Kidney (tissue), 22 donors: ENCODE measurements at places on chromosomes 11 and 22. TPM values are rescaled to one million over a fixed set of nuclear protein-coding genes. Genes with fewer than 3 reads are reported as not detected.

DNA sequence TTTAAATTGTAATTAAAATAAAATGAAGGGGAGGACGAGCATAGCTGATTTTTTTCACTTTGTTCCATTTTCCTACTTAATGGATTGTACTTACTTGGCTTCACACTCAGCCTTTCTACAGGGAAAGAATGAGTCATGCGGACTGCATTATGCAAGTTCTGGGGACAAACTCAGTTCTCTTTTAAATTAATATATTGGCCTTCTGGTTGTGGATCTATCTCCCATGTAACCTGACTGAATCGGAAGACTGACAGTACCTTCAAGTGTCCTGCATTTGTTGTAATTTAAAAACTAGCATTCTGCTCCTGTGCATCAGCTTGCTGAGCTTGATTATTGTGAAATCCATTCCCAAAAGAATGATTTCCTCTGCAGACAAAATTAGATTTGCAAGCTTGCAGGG, 12.2 kb downstream of the OR8D1 start:
- no peak for DNase-seq
- H3K4me1 ChIP-seq, result no peaks in the 10 kb centered on the region
- no peaks in the 10 kb centered on the region for H3K27me3 ChIP-seq
- H3K27ac ChIP-seq, result no peak overlapping the region
- H3K36me3 ChIP-seq, result no peaks in the 10 kb centered on the region

PPP6R3 gene
- total RNA-seq, result 108 TPM

NXPE4 gene
- 0.63 TPM for total RNA-seq

DNA sequence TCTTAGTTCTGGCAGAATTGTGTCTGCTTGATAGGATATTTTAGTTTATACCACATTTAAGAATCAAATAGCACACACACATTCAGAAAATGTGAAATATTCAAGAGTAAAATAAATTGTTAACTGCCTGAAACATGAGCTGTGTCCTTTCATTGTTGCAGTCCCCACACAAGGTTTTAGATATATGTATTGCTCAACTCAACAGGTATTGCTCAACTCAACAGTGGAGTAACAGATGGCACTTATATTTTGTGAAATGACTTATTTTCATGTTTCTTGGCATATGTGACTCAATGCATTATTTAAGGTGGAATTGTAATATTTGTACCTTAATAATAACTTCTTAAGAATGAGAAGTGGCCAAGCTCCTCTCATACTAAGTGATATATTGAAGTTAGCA, 760.3 kb downstream of the CNTN5 start:
- no peak overlapping the region for H3K4me3 ChIP-seq
- H3K4me1 ChIP-seq, result no peaks in the 10 kb centered on the region
- no peaks in the 10 kb centered on the region for H3K27me3 ChIP-seq
- no peaks in the 10 kb centered on the region for H3K36me3 ChIP-seq
- no peak for DNase-seq

- no peaks in the 10 kb centered on the region for H3K4me1 ChIP-seq
- no peak overlapping the region for H3K27ac ChIP-seq
- no peak overlapping the region for H3K4me3 ChIP-seq
- H3K27me3 ChIP-seq, result no peaks in the 10 kb centered on the region
Measured at GRCh38 chr11:12893787-12894672, 115.1 kb upstream of the RASSF10 start.
